ENCODE measurements at places on chromosomes 12 and 14.

GRCh38 chr12:111221062-111222026, 147.6 kb downstream of the PHETA1 start:
- DNase-seq = peak; percentile 37

DNA sequence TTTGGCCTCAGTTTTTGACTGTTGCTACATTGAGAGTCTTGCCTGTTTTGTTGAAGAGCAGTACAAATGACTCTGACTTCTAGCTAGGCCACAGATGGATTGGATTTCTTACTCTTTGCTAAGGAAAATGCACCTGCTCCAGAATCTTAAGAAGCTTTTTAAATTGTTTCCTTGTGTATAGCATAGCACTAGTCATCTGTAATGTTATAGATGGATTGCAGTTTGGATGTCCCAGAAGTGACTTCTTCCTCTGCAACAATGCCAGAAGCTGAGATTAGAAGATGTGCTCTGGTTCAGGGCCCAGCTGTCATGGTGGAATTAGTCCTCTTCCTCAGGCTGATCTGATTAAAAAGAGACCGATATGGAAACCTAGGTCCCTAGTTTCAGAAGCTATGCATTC, 67.9 kb downstream of the DAAM1 start:
- DNase-seq = no peak

- no peak for DNase-seq
Observed at GRCh38 chr12:65596514-65597091, 227.7 kb upstream of the HMGA2 start.

DNA sequence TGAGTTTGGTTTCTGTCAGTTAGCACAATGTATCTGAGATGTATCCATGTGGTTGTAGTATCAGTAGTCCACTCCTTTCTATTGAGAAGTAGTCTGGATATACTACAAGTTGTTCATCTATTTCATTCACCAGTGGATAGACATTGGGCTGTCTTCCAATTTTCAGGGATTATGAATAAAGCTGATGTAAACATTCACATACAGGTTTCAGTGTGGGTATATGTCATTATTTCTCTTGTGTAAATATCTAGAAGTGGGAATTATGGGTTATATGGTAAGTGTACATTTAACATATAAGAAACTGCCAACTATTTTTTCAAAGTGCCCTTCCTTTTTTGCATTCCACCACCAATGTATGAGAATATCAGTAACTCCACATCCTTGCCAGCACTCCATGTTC, 35.9 kb downstream of the PHLDA1 start:
- DNase-seq = no peak

GRCh38 chr12:58458102-58458501, 462.2 kb downstream of the LRIG3 start:
- DNase-seq = no peak

- DNase-seq = peak; percentile 21
Observed at GRCh38 chr12:26124446-26125399, at the start of gene BHLHE41. Gene BHLHE41, minus strand, starts transcription at chr12:26125037. Its CDS starts 258 bp downstream, at chr12:26124779.

- no peak for DNase-seq
Observed at GRCh38 chr12:32148372-32148771, 41.7 kb downstream of the BICD1 start.

- peak; percentile 20 for DNase-seq
Observed at GRCh38 chr14:79016828-79017505, 846.8 kb downstream of the NRXN3 start.

DNA sequence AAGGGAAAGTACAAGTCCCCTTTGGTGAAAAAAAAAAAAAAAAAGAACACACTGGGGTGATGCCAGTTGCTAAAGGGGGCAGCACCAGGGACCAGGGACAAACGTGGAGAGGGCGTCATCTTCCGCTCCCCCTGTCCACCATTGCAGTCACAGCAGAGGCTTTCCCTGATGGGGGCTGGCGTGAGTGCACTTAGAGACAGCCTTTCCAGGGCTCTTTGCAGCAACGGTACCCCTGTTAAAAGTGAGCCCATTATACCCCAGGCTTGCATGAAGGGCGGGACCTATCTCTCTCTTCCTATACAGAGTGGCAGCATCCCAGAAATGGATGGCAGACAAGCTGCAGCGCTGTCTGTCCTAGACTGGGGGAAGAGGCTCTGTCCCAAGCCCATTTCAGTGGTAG, 155.0 kb downstream of the KCNK10 start:
- no peak for DNase-seq

GRCh38 chr14:94153750-94154342, 20.3 kb upstream of the PPP4R4 start:
- DNase-seq = no peak

DNA sequence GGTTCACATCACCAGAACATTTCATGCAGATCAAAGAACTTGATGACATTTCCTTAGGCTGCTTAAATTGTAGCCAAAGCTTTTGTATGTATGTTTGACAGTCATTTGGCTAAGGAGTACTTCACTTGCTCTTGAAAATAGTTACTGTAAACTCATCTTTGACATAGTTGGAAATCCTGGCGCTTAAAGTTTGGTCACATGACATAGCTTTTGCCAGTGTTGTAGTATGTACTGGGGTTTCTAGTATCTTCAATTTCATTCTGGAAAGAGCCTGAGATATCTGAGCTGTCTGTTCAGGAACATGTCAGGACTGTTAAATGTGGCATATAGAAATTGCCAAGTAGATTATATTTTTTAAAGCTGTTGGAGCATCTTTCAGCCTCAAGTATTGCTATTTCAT, 55.7 kb downstream of the WDR20 start:
- DNase-seq = no peak

- peak; percentile 72 for DNase-seq
Observed at GRCh38 chr12:12376646-12377448, 20.0 kb downstream of the BORCS5 start.

- peak; percentile 62 for DNase-seq
Observed at GRCh38 chr12:62135553-62136200, 124.5 kb upstream of the USP15 start.

DNA sequence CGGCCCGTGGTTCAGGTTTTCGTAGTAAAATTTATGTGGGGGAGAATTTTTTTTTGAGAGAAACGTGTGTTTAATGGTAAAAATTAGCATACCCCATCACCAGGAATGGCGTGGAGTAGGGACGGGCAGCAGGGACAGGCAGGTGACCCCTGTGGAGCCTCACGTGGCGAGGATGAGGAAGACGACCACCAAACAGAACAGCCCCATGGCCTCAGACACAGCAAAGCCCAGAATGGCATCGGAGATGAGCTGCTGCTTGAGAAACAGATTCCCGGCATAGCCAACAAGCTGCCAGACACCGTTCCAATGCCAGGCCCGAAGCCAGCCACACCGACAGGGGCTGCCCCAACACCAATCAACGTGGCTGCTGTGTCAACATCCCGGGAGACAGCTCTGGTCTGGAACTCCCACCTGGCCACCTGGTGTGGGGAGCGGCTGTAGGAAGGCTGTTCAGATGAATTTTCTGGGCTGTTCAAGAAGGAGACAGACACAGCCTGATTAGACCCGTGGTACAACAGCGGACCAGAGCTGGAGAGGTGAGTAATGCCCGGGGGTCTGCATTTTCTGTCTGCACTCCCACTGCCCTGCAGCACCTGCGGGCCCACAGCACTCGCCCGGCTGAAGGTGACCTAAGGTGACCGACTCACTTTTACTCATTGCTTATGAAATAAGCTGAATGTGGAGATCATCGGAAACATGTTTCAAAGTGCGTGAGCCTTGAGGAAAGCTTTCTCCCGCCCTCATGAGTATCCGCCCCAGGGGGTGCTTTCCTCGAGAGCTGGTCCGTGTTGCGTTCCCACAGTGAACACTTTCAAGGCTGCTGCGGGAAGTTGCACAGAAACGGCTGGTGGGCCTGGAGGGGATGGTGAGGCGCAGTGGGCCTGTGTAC, 10.6 kb downstream of the TMEM121 start:
- no peak for DNase-seq

DNA sequence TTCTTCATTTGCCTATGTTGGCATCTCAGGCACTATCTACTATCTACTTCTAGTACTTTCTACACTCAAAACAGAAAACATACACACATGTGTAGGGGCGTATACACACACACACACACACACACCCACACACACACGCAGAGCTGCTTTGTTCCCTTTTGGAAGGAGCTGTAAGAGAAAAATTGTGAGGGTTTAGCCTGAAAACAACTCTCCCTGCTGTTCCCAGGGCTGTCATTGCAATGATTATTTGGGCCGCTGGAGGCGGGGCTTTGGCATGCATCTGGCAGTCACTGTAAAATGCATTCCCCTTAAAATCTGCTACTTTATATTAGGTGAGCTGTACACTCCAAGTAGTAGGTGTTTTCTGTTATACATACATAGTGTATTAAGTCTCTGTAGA, 29.1 kb upstream of the SLC38A2 start:
- no peak for DNase-seq

DNA sequence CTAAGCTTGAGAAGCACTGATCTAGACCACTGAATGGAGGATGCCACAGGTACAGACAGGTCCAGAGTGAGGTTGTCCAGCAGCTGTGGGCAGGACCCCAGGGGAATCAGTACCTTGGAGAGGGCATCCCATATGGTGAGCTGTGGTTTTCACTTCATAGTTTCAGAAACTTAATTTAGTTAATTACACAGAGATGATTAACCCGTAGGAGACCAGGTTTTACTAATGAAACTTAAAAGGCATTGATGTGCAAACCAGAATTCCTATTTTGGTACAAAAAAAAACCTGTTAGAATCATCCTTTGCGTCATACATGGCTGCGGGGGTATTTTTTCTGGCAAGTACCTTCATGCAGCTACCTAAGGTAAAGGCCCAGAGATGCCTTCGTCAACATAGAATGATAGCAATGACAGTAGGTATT, 159.3 kb downstream of the DACT1 start:
- DNase-seq = no peak

GRCh38 chr14:22538671-22539228, 50.3 kb downstream of the DAD1 start:
- DNase-seq = no peak

DNA sequence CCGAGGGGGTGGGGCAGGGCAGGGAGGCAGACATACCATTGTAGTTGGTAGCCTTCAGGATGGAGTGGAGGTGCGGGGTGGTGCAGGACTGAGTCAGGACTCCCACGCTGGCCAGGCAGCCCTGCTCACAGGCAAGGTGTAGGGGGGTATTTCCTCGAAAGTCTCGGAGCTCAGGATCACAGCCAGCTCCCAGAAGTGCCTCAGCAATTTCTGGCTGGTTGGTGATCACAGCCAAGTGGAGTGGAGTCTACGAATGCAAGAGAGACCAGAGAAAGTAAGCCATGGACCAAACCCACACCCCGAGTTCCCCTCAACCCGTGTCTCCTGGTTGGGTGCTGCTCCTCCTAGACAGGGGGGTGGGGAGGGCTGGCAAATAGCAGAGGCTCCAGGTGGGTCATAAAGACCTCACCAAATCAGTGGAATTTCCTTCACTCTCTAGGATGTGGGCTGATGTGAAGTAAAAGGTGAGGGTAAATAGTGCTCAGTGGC, 1.4 kb downstream of the NFKBIA start:
- DNase-seq = no peak

DNA sequence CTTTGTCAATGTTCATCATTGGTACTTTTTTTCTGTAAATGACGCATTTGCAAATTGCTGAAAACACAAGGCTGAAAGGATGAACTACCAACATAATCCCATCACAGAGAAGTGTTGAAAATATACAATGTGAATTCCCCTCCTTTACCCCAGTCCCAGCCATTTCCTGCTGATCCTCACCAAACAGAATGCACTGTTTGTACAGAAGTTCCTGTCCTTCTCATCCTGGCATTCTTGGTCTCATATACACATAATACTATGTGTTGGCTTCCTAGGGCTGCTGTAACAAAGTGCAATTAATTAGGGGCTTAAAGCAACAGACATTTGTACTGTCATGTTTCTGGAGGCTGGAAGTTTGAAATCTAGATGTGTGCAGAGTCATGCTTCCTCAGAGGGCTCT, 836.2 kb upstream of the MGAT4C start:
- no peak for DNase-seq

DNA sequence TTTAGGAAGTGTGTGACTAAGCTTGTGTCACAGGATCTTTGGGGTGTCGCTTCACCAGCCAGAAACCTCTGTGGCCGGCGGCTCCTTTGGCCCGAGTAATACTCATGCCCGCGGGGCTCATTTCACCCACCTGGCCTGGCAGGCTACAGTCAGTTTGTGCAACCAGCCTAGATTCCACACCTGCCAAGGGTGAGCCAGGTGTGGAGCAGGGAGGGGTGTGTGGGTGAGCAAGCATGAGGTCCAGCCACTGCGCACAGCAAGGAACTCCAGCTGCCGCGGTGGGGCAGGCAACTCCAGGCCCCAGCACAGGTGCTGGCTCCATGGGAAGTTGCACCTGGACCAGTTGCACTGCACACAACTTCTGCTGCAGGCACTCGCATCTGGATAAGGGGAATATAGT, 462.3 kb upstream of the LRFN5 start:
- DNase-seq = no peak

DNA sequence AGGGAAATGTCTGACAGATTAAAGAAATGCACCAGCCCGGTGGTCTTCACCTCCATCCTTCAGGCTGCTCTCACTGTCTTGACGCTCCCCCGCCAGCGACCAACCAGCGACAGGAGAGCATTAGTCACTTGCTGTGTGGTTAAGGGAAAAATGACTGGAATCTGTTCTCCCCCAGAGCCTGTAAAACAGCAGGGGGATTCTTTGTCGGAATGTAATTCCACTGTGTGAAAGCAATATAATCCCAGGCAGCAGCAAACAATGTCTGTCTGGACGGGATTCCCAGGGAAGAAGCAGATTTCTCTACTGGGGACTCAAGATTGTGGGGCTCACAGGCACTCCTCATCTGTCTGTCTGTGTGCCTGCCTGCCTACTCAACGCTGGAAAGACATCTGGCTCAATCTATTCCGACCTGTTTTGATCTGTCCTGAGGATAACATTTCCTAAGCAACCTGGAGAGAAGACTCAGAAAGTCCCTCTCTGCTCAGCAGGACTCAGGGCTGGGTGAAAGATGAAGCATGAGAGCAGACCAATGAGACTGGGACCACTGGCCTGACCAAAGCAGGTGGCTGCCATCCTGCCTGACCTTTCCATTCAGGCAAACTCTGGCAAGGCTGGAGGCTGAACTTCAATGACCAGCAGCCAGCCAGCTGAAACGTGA, 54.6 kb downstream of the NUAK1 start:
- peak; percentile 65 for DNase-seq

DNA sequence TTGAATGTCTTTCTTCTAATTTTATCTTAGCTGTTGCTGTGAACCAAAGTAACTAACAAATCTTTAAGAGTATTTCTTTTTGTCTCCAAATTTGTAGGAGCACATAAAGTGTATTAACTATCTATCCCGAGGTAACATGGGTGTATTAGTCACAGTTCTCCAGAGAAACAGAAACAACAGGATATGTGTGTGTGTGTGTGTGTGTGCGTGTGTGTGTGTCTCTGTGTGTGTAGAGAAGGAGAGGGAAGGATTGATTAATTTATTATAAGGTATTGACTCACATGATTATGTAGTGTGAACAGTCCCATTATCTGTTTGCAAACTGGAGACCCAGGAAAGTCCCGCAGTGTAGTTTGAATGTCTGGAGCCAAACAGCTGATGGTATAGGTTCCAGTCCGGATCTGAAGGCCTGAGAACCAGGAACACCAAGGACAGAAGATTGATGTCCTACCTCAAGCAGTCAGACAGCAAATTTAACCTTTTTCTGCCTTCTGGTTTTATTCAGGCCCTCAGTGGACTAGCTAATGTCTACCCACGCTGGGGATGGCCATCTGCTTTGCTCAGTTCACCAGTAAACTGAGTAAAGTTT, 14.4 kb downstream of the G2E3 start:
- no peak for DNase-seq

- DNase-seq = no peak
Observed at GRCh38 chr14:74616996-74617700, 5.1 kb upstream of the LTBP2 start.

Data from COLO829 (cell line).